SHP77 (cell line): ENCODE measurements at places on chromosomes 11 and 22.

DNA sequence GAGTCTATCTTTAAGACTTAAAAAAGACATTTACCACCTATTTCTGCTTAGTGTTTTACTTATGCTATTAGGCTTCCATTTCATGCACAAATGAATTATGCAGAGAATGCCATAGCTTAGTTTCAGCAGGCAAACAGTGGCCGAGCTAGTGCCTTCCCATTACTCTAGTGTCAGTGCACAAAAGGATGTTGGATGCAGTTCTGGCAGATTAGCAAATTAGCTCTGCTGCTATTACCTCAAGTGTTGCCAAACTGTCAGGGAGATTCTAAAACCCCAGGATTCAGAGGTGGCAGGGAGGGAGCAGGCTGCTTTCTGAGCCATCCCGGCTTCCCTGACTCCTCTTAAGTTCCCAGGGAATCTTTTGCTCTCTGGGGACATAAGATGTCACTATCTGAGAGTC, 209.4 kb upstream of the NCAM1 start:
- DNase-seq = no peak

DNA sequence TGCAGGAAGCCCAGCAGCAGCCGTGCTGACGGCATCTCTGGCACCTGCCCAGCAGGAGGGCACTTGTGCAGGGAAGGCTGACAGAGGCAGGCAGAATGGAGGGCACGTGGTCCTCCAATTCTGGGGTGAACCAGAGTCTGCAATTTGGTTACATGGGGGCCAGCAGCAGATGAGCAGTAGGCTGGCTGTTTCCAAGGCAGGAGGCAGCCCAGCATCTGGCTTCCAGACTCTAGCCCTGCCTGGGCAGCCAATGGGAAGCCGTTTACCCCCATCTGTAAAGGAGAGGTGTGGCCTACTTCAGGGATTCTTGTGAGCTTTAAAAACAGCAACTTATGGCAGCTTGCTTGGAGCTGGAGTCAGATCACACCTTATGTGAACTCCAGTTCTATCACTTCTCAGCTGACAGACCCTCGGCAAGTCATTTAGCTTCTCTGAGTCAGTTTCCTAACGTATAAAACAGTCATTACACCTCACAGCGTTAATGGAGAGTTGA, 27.9 kb upstream of the RASL10A start:
- DNase-seq = no peak

- no peak for DNase-seq
Measured at GRCh38 chr11:79150320-79150719, 290.5 kb downstream of the TENM4 start.

DNA sequence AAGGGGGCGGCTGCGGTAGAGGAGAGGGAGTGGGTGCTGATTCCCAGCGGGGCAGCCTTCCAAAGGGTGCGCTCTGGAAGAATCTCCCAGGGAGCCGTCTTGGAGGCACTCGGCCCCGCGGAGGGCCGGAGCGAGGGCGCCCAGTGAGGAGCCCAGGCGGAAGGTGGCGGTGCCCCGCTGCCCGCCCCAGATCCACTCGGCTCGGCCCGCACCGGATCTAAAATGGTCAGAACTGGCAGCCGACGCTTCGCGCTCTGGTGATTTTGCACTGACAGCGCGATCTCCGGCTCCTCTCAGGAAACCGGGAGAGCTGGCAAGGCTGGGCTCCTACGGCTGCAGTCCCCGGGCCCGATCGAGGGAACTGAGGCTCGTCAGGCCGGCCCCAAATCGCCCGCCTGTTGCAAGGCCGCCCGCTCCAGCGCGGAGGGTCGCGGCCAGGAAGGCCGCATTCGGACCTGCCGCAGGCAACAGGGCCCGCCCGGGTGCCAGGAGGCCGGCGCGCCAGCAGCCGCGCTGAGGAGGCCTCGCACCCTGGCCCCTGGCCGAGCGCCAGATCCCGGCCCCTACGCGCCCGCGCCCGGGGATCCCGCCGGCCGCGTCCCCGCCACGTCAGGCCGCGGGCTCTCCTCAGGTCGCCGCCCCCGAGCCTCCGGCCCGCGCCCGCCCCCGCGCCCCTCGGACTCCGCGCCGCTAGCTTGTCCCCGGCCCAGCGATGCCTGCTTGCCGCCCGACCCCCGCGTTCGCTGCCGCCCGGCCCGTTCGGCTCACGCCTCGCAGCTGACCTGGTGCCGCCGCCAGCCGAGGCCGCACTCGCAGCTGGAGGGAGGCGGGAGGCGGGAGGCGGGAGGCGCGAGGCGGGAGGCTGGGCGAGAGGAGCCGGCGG, at the start of gene KLHL22:
Gene KLHL22 (minus strand): TSS at position 818 of the 883 bp plus-strand sequence. CDS start 6,584 bp downstream, outside the sequence.
- DNase-seq = peak; percentile 20

- no peak for DNase-seq
Measured at GRCh38 chr11:6746626-6747025, 25.1 kb downstream of the OR2AG2 start.

GRCh38 chr11:128053981-128054931, 533.1 kb downstream of the ETS1 start:
- no peak for DNase-seq

DNA sequence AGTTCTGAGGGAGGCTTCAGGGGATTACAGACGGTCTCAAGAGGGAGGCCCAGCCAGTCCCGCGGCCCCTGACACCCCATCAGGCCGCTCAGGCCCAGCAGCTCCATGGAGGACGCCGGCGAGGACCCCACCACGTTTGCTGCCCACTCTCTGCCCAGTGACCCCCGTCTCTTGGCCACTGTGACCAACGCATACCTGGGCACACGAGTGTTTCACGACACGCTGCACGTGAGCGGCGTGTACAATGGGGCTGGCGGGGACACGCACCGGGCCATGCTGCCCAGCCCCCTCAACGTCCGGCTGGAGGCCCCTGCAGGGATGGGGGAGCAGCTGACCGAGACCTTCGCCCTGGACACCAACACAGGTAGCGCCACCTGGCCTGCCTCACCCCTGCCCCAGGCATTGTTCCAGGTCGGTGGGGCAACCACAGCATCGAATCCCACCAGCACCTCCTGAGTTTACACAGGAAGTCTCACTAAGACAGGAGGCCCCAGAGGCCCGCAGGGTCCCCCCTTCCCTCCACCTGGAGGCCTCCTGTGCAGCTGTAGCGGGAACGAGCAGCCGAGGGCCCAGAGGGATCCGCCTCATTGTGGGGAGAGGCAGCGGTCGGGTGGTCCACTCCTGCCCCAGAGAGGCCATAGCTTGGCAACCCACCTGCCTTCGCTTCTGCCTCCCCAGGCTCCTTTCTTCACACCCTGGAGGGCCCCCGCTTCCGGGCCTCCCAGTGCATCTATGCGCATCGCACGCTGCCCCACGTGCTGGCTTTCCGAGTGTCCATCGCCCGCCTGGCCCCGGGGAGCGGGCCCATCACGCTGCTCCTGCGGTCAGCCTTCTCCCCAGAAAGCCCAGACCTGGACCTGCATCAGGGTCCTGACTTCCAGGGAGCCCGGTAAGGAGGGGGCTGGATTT, 1.0 kb downstream of the PGGHG start:
- no peak for DNase-seq

GRCh38 chr11:113382121-113382520, 5.5 kb upstream of the ANKK1 start:
- no peak for DNase-seq

- no peak for DNase-seq
Measured at GRCh38 chr11:103749158-103749557, 287.3 kb upstream of the DDI1 start.

DNA sequence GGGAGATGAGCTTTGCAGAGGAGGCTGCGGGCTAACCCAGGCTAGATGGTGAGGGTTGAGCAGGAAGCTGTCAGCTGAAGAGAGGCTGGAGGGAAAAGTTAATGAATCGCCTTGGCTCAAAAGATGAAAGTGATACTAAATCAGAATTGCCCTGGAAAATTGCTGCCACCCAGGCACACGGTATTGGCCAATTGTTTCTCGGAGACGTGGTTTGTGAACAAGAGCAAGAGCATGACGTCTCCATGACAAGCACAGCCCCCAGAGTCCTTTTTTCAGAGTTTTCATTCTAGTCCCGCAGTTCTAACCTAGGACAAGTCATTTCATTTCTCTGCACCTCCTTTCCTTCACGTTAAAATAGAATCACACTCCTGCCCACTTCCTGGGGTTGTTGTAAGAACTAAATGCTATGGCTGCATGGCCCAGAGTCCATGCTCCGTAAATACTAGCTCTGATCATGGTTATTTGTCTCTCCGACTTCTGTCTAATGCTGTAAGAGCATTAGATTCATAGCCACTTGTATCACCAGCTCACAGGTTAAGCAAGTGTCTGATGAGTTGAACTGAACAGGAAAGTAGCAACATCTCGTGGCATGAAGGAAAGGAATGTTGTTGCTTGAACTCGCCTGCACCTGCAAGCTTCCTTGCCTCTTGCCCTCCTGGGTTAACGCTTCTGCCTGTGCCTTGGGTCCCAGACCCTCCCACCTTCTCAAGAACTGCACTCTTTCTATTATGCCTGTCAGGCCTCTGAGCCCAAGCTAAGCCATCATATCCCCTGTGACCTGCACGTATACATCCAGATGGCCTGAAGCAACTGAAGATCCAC, 33.8 kb upstream of the NUP50 start:
- DNase-seq = no peak

GRCh38 chr11:8384199-8384821, 120.6 kb upstream of the LMO1 start:
- no peak for DNase-seq

DNA sequence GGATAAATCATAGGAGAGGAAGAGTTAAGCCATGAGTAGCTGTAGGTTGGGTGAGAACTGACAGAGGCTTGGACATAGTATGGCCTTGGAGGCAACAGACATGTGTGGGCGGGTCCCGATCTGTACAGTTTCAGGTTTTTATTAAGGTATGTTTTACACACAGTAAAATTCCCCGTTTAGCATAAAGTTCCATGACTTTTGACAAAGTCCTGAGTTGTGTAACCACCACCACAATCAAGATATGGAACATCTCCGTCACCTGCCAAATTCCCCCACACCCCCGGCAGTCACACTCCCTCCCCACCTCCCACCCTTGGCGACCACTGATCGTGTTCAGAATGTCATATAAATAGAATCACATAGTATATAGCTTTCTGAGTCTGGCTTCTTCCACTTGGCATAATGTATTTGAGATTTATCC, 68.1 kb downstream of the GRIK4 start:
- no peak for DNase-seq

GRCh38 chr11:134413826-134414731, 2.0 kb upstream of the B3GAT1 start:
- DNase-seq = no peak

DNA sequence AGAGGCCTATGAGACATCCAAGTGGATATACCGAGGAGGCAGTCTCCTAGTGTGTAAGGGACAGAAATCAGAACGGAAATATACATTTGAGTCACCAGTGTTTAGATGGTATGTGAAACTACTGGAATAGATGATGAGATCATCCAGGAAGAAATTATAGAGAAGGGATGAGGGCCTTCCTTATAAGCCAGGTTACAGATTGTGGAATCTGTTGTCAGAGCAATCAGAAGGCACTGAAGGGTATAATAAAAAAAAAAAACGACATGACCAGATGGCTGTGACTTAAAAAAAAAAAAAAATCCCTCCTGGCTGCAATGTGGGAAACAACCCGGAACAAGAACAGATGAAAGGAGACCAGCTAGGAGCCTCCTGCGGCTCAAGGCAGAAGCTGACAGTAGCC, 2.7 kb downstream of the MAJIN start:
- no peak for DNase-seq

DNA sequence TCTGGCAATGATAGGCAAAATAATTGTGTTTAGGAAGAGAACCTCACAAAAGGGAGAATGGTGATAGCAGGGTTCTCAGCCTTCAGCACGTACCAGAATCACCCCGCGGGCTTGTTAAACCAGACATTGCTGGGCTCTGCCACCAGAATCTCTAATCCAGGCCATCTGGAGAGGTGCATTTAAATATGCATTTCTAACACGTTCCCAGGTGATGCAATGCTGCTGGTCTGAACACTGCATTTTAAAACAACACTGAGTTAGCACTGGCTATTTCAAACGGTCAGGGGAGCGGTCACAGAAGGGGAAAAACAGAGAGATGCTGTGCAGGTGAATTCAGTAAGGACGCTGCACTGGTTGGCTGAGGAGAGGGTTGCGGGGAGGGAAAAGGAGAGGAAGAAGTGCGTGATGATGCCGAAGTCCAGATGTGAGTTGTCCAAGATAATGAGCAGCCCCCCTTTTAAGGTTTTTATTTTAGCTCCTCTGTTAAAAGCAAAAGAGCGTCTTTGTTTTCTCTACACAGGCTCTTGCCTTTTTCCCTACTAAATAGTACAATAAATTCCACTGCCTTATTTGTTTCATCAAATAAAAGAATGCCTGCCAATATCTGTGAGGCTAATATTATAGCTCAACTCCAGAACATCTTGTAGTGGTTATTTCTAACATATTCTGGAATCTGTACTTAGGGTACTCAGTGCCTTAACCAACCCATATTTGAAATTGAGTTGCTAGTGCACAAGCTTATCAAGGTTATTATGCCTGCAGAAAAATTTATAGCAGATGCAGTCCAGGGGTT, 109.6 kb upstream of the POU2AF2 start:
- no peak for DNase-seq

- DNase-seq = no peak
Measured at GRCh38 chr11:121356357-121356756, 63.8 kb downstream of the SC5D start.

- DNase-seq = no peak
Measured at GRCh38 chr11:122398851-122399250, 256.7 kb upstream of the UBASH3B start.

DNA sequence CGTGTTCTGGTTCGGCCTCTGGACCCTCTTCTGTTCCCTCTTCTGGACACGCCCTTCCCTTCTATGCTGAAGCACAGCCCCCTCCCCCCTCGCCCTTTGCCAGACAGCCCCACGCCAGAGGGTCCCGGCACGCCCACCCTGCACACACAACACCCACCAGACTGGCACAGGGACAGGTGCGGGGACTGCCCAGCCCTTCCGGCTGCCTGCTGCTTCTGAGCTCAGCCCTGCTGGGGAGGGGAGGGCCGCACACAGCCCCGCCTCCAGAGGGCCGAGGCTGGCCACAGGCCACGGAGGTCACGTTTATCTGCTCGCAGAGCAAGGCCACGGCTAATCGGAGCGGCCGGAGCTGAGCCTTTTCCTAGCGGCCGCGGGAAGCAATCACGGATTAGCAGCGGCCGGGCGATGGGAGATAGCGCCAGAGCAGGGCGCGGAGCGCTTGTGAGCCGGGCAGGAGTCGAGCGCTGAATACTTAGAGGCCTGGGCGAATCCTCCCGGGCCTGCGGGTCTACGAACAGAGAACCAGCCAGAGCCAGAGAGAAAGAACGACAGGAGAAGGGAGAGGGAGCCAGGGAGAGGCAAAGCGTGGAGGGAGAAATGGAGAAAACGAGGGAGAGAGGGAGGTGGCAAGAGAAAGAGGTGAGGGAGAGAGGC, 21.5 kb downstream of the OTUB1 start:
- peak; percentile 56 for DNase-seq

DNA sequence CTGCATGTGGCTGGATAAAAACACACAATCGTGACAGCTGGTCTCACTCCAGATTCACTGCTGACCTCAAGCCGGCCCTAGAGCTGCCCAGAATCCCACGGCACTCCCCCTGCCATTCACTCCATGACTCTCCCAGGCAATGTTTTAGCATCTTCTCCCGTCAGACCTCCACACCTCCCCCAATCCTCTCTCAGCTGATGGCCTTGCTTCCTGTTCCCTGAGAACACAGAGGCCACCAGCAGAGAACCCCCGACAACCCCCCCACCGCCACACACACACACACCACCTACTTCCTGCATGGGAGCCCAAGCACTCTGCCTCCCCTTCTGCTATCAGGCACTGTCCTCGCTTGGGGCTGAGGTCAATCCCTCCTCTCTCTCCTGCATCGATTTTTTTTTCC, 9.3 kb downstream of the TNKS1BP1 start:
- peak; percentile 11 for DNase-seq
